MCF 10A (cell line): ENCODE measurements at places on chromosomes 3 and 15.

DNA sequence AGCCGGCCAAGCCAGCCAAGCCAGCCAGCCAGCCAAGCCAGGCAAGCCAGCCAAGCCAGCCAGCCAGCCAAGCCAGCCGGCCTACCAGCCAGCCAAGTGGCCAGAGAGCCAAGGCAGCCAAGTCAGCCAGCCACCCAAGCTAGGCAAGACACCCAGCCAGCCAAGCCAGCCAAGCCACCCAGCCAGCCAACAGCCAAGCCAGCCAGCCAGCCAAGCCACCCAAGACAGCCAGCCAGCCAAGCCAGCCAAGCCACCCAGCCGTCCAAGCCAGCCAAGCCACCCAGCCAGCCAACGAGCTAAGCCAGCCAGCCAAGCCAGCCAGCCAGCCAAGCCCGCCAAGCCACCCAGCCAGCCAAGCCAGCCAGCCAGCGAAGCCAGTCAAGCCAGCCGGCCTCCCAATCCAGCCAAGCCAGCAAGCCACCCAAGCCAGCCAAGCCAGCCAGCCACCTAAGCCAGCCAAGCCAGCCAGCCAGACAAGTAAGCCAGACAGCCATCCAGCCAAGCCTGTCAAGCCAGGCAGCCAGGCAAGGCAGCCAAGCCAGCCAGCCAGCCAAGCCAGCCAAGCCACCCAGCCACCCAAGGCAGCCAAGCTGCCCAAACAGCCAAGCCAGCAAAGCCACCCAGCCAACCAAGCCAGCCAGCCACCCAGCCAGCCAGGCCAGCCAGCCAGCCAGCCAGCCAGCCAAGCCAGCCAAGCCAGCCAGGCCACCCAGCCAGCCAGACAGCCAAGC is 200.5 kb downstream of the GOLGA6L6 start:
- no peak for DNase-seq

GRCh38 chr15:39110336-39110735 is 470.5 kb upstream of the THBS1 start:
- no peak for DNase-seq

DNA sequence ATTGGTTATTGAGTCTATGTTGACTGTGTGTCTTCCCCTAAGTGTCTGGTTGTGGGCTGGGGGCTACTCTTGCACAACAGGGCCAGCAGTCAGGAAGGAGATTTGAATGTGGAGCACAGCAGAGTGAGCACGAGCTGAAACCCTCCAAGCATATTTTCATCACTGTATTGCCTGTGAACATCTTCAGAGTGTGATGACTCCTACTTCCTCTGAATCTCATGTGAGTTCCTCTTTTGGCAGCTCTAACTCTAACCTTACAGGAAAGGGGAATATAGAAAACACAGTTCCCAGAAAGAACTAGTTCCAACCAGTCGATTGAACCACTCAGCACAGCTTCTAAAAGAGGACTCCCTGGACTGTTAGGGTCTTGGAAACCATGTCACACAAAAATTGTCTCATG is 211.6 kb downstream of the RAP2B start:
- DNase-seq: peak; percentile 13

- DNase-seq: no peak
Observed at GRCh38 chr3:76866729-76867408, 173.0 kb upstream of the ROBO2 start.

DNA sequence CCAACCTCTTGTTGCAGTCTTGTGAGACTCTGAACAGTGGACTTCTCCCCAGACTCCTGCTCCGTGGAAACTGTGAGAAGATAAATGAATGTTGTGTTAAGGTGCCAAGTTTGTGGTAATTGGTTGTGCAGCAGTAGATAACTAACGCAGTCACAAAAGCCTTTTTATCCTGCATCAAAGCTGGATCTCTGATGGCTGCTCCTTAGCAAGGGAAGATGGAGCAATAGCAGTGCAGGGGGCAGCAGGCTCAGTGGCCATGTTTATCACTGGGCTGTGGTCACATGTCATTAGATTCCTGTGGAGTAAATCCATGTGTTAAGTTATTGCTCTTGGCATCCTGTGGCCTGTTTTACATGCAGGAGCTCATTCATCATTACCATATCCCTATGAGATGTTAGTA is 13.5 kb downstream of the CMTM7 start:
- DNase-seq: no peak

DNA sequence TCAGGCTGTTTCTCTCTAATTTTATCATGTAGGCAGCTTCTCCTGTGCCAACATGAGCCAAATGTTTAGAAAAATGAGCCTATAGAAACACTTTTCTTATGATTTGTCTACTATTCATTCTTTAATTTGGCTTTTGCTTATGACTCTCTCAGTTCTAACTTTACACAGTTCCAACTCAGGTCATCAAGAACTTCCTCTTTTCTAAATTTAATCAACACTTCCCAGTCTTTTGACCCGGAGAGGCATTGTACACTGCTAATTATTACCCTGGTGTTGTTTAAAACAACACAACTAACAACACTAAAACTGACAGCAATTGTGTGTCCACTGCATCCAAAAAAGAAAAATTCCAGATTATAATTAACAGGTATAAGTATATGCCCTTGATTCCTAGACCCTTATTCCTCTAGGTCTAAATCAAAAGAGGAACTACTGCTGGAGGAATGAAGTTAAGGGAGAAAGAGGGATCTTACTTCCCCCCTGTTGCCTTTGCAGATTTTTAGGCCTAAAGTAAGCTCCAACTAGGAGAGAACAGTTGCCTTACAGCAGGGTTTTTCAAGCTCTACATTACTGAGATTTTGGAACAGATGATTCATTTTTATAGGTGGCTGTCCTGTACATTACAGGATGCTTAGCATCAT is 332.2 kb upstream of the GOLIM4 start:
- no peak for DNase-seq

- DNase-seq: peak; percentile 8
Observed at GRCh38 chr3:24196526-24196925, 251.4 kb downstream of the NR1D2 start.

- DNase-seq: no peak
Observed at GRCh38 chr15:32834156-32834555, 116.4 kb downstream of the GREM1 start.

GRCh38 chr15:70559265-70560239 is 203.8 kb downstream of the UACA start:
- no peak for DNase-seq

GRCh38 chr3:149705416-149705815 is 46.9 kb downstream of the COMMD2 start:
- no peak for DNase-seq

- DNase-seq: no peak
Observed at GRCh38 chr15:40960925-40961324, 7.7 kb downstream of the CHAC1 start.

DNA sequence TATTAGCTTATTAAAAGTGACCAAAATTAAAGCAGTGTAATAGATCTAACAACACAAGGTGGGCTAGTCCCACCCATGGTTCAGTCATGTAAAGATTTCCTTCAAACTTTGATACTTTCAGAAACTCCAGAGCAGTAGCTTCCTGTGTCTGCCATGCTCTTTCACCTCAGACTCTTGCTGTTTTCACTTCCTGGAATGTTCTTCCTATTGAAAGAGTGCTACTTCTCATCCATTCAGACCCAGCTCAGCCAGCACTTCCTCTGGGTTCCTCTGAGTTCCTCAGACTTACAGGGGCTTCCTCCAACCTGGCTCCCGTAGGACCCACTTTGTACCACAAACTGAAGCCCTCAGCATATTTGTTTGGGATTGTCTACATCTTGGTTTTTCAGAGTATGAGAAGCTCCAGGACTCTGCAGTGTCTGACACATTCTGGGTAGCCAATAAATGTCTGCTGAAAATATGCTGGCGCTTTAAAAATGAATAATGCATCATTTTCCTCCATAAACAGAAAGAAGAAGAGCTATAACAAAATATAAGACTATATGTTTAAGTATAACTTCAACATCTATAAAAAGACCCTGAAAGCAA is 18.0 kb downstream of the NCEH1 start:
- no peak for DNase-seq

DNA sequence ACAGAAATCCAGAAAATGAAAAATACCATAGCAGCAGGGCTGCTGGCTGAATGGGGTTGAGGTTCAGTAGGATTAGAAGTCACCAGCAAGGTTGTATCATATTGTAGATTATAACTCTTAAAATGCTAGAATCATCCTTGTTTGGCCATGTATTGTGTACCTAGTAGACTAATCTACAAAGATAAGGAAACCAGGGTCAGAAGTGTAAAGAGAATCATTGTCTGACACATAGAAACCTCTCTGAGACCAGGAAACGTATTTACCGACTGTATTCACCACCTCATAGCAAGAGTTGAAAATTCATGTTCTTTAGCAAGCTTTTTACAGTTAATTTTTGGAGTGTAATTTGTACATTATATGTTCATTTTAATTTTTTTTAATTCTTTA is 168.8 kb downstream of the ECT2 start:
- no peak for DNase-seq

DNA sequence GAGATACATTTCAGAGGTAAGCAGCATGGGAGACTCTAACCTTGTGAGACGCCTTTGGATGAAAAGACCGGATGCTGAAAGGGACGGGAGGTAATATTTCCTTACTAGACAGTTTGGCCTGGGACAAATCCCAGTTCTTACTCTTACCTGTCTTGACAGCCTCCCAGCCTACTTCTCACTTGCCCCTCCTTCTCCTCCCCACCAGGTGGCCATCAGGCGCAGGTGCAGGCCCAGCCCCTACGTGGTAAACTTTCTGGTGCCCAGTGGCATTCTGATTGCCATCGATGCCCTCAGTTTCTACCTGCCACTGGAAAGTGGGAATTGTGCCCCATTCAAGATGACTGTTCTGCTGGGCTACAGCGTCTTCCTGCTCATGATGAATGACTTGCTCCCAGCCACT is 6.3 kb downstream of the HTR3D start:
- no peak for DNase-seq

DNA sequence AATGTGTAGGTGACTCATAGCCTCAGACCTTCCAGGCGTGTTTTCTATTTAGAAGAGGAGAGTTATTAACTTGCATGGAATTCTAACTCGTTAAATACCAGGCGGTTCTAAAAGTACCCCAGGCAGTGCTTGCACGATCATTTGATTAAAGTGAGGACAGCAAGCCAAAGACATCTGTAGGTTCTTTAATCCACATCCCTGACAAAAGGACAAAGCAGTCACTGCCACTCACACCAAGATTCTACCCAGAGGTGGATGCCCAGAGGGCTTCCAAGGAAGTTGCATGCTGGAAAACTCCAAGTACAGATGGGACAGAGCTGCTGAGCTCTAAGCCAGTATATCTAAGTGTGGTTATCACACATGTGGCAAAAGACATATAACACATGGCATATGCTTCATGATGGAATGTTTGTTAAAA is 372.1 kb downstream of the ROBO2 start:
- DNase-seq: peak; percentile 23

- DNase-seq: no peak
Observed at GRCh38 chr3:26648461-26648860, 25.9 kb downstream of the LRRC3B start.

DNA sequence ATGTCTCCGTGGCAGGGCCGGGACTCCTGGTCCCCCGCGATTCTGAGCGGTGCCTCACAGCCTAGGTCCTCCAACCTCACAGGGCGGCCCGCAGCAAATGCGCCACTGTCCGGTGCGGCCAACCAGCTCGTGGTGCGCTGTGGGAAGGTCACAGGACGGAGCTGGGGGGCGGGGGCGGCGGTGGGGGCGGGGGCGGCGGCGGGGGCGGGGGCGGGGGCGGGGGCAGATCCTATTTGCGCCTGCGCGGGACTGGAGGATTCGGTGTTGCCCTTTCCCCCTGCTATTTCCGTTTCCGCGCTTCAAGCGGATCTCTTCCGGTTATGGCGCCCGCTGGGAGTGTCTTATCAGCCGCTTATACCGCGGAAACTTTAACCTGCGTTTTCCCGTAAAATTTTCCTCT is 106.7 kb upstream of the SNRPN start:
- no peak for DNase-seq

DNA sequence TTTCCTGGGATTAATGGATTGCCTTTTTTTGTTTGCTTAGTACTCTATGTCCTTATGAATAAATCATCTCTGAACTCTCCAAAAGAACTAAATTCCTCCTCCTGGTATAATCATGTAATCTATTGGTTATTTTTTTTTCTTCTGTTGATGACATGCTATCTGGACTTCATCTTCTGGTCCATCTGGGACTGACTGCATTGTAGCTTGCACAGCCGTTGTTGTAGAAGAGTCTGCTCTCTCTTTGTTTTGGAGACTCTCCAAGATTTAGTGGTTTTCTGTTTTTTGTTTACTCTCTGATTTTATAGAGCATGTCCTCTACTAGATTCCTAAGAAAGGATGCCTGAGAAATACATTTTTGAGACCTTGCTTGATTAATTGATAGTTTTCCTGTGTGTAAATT is 19.1 kb downstream of the IREB2 start:
- peak; percentile 56 for DNase-seq

DNA sequence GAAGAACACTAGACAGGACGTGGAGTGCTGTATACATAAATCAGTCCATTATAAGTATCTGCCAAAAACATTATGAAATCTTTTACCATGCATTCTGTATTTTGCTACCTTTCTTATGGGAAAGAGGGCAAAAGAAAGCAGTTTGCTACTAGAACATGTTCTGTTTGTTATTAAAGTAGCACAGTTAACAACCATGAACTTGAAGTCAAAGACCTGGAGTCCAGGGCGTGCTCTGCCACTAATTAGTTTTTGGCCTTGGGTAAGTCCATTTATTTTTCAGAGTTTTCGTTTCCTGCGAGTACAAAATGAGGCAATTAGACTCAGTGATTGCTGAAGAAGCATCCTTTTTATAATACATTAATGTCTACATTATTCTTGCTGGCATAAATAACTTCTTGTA is 143.3 kb upstream of the AGTR1 start:
- no peak for DNase-seq

DNA sequence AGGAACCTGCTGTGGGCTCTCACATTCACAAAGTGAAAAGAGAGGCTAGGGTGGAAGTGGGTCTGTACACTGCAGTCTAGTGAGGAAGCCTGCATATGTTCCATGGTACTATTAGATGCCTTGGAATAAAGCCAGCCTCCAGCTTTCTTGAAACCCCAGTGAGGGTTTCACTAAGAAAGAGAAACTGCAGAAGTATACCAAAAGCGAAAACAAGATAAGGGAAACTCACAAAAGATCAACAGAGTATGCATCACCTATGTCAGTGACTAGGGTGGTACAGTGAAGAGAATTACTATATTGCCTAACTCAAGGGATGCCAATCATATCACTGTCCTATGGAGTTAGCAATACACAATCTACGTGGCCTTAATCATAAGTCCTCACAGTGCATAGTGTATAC is 212.5 kb upstream of the GADL1 start:
- peak; percentile 57 for DNase-seq

DNA sequence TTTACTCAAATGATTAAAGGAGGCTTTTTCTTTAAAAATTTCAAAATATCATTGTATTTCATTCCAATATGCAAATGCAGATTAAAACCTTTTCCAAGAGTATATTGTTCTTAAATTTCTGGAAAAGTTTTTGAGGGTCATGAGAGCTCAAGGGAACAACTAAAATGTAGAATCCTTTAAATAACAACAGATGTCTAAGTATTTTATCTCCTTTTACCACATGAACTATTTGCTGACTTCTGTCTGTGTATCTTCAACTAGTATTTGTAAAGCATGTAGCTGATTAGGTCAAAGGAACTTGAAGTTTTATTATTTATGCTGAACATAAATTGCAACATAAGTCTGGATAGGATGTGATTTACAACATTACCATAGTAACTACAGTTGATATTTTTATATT is 402.6 kb downstream of the CNTN6 start:
- DNase-seq: no peak
